ENCODE measurements at places on chromosomes 11 and 22.

- no peak for DNase-seq
These were observed 11.0 kb upstream of the SCARF2 start for GRCh38 chr22:20448630-20449029.

DNA sequence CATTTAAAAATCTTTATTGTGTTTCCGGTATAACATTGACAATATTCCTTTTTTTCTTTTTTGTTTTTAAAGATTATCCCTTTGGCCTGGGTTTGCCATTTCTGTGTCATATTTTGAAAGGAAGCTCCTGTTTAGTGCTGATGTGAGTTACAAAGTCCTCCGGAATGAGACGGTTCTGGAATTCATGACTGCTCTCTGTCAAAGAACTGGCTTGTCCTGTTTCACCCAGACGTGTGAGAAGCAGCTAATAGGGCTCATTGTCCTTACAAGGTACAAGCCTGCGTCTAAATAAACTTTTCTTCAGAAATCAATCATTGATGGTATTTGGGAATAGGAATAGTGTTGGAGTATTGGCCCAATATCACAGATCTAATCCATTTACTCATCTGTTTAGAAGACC is 19.8 kb downstream of the PIWIL4 start:
- no peak for DNase-seq

DNA sequence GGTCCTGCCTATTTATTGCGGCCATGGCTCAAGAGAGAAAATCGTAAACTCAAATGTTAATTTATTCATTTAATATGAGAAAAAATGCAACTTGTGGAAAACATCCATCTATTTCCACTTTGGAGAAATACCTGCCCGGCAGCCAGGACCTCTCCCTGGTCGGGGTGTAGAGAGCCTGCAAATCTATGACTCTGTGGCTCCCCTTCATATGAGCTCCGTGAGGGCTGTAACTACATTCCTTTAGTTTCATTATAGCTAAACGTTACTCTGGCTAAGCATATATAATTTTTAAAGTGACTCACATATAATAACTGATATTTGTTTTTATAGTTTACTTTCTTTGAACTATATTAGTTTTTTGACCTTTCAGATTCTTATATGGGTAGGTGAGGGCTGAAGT is 857.8 kb upstream of the FAT3 start:
- DNase-seq = no peak

- peak; percentile 33 for DNase-seq
These were observed 393.5 kb downstream of the BUD13 start for GRCh38 chr11:116379185-116379828.

DNA sequence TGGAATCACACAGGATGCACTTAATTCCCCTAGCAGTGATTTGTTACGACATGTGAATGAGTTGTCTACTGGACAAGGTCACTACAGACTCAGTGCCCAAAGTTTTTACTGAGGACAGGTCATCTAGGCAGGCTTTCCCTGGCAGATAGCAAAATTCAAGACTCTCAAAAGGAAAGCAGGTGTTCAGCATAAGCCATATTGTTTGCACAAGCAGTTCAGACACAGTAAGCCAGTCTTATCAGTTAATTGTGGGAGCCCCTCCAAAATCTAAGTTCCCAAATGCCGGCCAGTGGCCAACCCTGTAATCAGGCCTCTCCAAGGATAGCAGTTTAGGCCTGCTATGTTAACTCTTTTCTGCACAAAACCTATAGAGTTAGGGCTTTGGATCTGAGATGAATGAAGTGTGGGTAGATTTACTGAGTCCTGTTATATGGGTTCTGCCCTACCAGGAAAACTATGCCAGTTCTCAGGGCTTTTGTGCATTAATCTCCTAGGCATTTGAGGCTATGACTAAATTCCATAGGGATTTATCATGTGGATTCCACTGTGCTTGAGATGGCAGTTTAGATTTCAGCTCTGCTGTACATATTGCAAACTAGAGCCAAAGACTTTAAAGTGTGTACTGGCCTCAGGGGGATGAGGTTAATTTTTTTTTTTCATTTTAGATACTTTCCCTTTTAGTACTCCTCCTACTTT is 4.8 kb upstream of the ARHGEF12 start:
- no peak for DNase-seq

- no peak for DNase-seq
These were observed 352.5 kb downstream of the TBC1D22A start for GRCh38 chr22:47114813-47115517.

- DNase-seq = no peak
These were observed 19.5 kb downstream of the LHFPL7 start for GRCh38 chr22:24926849-24927579.

DNA sequence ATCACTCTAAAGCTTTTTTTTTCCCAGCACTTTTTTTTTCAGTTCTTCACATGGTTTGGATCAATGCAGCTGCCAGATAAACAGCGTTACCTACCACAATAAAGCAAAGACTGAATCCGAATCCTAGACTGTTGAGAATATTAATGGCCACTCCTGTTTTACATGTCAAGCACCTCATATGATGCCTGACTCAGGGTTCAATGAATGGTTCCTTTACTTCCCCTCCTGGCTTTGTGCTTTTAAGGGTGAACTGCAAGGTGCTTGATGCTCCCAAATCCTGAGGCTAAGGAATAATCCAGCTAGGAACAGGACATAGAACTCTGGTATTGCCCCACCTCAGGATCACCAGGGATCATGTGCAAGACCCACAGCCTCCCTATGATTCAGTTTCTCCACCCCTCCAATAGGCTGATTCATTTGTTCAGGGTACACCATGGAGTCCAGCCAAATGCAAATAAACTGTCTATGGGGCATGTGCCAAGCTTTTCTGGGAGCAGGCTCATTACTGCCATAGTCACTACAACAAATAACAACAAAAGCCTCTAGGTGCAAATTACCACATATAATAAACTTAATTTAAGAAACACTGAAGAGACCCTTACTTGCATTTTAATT is 104.3 kb downstream of the GAB2 start:
- DNase-seq = no peak
